ENCODE measurements at places on chromosomes 7 and 10.

- DNase-seq = no peak
These were observed 16.5 kb downstream of the AP3M1 start for GRCh38 chr10:74133923-74134820.

- DNase-seq = no peak
These were observed 209.2 kb upstream of the LRRN3 start for GRCh38 chr7:110881721-110882120.

DNA sequence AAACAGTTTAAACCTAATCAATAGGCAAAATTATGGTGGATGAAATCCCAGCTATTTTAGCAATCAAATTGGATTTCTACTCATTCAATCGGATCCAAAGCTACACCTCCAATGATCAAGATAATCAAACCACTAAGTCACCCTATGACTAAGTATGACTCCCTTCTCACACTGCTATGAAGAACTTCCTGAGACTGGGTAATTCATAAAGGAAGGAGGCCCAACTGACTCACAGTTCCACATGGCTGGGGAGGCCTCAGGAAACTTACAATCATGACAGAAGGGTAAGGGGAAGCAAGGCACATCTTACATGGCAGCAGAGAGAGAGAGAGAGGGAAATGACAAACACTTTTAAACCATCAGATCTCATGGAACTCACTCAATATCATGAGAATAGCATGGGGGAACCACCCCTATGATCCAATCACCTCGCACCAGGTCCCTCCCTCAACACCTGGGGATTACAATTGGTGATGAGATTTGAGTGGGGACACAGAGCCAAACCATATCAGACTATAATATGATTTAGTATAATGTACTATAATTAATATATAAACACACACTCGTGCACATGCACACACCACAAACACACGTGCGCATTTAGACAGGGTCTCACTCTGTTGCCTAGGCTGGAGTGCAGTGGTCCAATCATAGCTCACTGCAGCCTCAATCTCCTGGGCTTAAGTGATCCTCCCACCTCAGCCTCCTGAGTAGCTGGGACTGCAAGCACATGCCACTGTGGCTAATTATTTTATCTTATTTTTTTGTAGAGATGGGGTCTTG is 213.6 kb upstream of the FOXK1 start:
- DNase-seq = no peak

DNA sequence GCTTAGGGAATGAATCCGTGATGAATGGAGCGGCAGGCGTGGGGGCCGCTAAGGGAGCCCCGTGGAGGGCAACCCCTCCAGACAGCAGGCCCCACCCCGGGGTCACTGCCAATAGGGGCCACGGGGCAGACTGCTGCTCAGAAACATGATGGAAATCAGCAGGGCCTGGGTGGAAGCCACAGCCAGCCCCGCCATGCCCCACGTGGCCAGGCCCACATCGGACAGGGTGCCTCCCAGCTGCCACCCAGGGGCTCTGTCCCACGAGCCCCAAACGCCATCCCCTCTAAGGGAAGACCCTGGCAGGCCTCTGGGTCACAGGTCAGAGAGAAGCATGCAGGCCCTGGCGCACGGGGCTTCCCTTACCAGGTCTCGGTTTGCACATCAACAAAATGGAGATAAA is 28.4 kb downstream of the TNRC18 start:
- DNase-seq = no peak

GRCh38 chr7:2681929-2682799 is 5.8 kb upstream of the AMZ1 start:
- no peak for DNase-seq

GRCh38 chr10:131689016-131689415 is 211.8 kb upstream of the PPP2R2D start:
- no peak for DNase-seq

- DNase-seq = no peak
These were observed 2.0 kb downstream of the MYOZ1 start for GRCh38 chr10:73639286-73639685.

- no peak for DNase-seq
These were observed 303.3 kb upstream of the COBL start for GRCh38 chr7:51619880-51620279.

DNA sequence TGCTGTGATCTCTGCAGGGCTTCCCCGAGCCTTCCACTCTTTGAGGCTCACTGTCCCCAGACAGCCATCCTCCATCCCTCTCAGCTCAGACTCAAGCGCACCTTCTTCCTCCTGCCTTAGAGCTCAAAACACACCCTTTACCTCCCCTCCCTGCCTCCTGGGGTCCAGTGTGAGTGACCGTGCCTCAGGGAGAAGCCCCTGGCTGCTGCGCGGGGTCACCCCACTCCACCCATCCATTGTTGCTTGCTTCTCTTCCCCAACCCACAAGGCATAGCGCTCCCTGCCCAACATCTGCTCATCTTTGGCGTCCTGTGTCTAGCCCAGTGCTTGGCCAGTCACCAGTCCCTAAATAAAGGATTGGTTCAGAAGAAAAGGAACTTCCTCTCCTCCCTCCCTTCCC is 170.3 kb downstream of the TCERG1L start:
- DNase-seq = no peak

GRCh38 chr10:83517456-83517855 is 621.9 kb upstream of the GHITM start:
- no peak for DNase-seq

DNA sequence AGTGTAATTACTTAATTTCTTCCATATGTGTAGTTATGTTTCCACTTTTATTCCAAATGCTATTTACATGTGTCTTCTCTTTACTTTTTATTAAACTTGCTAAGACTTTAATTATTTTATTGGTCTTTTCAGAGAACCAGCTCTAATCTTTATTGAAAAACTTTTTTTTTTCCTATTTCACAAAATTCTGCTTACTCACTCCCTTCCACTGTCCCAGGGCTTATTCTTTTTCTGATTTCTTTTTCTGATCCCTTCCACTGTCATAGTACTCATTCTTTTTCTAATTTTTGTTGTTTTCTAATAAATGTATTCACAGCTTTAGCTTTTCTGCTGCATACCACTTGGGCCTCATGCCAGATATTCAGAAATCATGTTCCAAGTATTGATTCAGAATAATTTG is 82.7 kb downstream of the CNOT4 start:
- no peak for DNase-seq

DNA sequence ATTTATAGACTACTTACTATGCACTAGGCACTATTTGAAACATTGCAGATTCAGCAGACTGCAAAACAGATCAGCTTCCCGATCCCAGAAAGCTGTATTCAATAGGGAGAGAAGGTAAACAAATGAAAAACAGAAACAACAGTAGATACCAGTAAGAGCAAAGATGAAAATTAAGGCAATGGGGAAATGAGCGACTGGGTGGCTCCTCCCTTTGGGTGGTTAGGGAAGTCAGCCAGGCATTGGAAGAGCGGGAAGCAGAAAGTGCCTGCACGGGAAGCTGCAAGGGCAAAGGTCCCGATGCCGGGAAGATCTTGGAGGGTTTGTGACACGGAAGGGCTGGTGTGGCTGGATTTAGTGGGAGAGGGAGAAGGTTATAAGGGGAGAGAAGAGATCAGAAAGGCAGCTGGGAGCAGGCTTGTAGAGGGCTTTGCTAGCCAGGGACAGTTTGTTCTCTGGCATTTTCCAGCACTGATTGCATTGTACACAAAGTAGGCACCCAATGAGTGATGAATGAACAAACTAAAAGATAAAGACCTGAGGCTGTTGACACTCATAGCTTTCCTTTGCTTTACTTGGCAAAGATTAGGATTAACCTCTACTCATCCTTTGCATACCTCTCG is 67.8 kb downstream of the NAMPT start:
- DNase-seq = no peak

DNA sequence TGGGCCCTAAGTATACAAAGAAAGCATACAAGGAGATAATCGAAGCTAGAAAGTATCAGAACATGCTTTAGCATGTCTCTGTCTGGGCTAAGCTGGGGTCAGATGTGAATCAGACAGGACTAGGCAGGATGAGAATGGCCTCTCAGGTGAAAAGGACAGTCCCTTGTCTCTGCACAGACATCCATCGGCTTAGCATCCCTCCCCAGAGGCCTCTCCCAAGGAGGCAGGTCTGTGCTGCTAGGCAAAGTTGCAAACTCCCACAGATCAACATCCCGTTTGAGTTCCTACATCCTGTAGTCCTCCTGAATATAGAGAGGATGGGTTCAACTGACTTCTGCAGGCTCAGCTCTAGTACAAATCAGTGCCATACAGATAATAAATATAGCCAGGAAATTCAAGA is 24.5 kb downstream of the CHST15 start:
- DNase-seq = no peak

GRCh38 chr7:118872568-118872967 is 648.1 kb downstream of the ANKRD7 start:
- no peak for DNase-seq
